ENCODE measurements at places on chromosomes 4 and X.

DNA sequence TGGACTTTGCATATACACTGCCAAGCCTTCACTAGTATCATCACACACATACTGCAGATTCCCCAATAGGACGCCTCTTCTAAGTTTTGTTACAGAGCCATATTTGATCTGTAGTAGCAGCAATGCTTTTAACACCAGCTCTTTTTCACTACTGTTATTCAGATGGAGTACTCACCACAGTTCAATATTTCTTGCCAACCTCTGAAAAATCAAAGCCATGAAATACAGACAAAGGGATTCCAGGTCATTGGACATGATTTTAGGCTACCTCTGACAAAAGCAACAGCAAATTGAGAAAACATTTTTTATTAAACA, 390.7 kb upstream of the ADGRL3 start:
- DNase-seq = no peak

- no peak for DNase-seq
These were observed 352.5 kb downstream of the GPM6A start for GRCh38 chr4:175459571-175459970.

- DNase-seq = no peak
These were observed 52.0 kb downstream of the ACOX3 start for GRCh38 chr4:8388528-8388870.

GRCh38 chr4:74057588-74057987, 19.1 kb upstream of the CXCL3 start:
- no peak for DNase-seq

DNA sequence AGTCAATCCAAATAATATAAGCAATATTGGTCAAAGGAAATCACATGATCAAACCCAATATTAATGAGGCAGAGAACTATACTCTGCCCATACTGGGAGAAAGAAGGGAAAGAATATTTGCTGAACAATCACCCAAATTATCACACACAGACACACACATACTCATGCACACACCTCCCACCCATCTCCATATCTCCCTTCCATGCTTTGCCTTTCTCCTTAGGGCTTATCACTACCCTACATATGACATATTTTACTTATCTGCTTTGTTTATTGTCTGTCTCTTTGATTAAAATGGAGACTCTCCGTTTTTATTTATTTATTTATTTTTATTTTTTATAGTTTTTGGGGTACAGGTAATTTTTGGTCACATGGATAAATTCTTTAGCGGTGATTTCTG, 112.9 kb upstream of the NHS start:
- DNase-seq = no peak

Measured in activated T-cell treated with anti-CD3 and anti-CD28 coated beads for 1 hour (primary cell).